H7 (cell line): ENCODE measurements at places on chromosomes 7 and 10. TPM values are rescaled to one million over a fixed set of nuclear protein-coding genes. Genes with fewer than 3 reads are reported as not detected.

AKR1E2 gene
- total RNA-seq = 4.5 and 9.4 TPM in 2 replicates

- no peak for DNase-seq
Observed at GRCh38 chr7:139730746-139731612, 46.8 kb downstream of the HIPK2 start.

SLC13A1 gene
- total RNA-seq = not detected in 2 replicates

TIAL1 gene
- 45.4 and 65.9 TPM in 2 replicates for total RNA-seq

C10orf105 gene
- 0.17 and 0.18 TPM in 2 replicates for total RNA-seq
